Ascending aorta (tissue), 2 donors: ENCODE measurements at places on chromosomes 6 and 20. TPM values are rescaled to one million over a fixed set of nuclear protein-coding genes. Genes with fewer than 3 reads are reported as not detected.

- H3K4me3 ChIP-seq: no peak overlapping the region
- H3K4me1 ChIP-seq: no peaks in the 10 kb centered on the region
- H3K27me3 ChIP-seq: no peaks in the 10 kb centered on the region
- H3K36me3 ChIP-seq: no peaks in the 10 kb centered on the region
- no peak overlapping the region for H3K27ac ChIP-seq
These were observed 15.9 kb downstream of the TMEM200A start for GRCh38 chr6:130381459-130382380.

DNA sequence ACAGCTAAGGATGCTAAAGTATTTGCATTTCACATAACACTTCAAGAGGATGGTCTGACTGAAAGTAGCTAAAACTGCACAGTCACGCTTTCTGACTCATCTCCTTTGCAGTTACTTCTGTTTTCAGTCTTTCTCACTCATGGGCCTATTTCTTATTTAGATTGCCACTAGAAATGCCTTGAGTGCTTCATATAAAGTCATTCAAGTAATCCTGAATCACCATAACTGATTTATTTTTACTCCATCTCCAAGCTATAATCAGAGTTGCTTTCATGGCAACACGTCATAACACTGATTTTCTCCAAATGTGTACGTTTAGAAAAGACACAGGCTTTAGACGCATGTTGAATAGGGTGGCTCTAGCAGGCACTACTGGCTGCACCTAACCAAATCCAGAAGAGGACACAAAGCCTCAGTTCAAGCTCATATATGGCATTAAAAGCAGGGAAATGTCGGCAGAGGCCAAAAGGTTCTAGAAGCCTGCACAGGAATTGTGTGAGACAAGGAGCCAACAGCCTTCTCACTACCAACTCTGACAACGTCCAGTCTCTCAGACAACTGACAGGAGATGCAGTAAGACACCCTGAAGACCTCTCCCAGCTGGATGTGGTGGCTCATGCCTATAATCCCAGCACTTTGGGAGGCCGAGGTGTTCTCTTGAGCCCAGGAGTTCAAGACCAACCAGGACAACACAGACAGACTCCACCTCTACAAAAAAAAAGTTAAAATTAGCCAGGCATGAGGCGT, 64.1 kb upstream of the BEND6 start:
- H3K27ac ChIP-seq: peak overlapping the region; percentile 59
- H3K4me3 ChIP-seq: no peak overlapping the region
- H3K36me3 ChIP-seq: no peaks in the 10 kb centered on the region
- no peaks in the 10 kb centered on the region for H3K4me1 ChIP-seq
- no peaks in the 10 kb centered on the region for H3K27me3 ChIP-seq
- no peak for DNase-seq

DNA sequence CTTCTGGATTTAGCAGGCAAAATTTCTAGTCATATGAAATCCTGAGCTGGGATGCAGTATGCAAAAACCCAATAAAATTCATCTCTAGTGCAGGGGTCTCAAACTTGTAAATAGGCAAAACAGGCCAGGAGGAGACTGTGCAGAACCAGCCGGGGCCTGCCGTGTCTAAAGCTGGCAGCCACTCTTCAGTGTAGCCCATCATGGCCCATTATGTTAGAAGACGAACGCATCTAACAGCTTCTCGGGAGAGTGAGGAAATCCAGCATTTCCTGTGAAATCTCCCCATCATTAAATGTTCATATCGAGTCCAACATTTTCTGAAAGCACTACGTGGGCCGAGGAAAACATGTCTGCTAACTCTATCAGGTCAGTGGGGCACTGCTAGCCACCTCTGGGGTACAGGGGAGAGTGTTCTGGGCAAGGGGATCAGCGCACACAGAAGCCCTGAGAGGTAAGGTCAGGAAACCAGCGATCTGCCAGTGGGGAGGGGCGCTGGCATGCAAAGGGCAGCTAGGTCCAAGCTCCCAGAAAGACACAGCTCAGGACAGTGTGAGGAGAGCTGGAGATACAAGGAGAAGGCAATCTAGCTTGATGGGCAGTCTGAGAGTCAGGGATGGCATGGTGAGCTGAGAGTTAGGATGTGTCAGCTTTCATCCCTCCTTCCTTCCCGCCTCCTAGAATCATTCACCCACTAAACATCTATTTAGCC, 144.2 kb downstream of the PREX1 start:
- DNase-seq: no peak
- H3K36me3 ChIP-seq: peaks cover 24% of the 10 kb centered on the region
- H3K27me3 ChIP-seq: no peaks in the 10 kb centered on the region
- peaks cover 24% of the 10 kb centered on the region for H3K4me1 ChIP-seq
- peak overlapping the region; percentile 61 for H3K27ac ChIP-seq
- H3K4me3 ChIP-seq: no peak overlapping the region

ENPP5 gene
- 0.53 TPM for total RNA-seq
